ENCODE measurements at places on chromosomes 7 and 10.

- no peak for DNase-seq
Measured at GRCh38 chr10:68992636-68993440, 4.2 kb downstream of the KIFBP start.

DNA sequence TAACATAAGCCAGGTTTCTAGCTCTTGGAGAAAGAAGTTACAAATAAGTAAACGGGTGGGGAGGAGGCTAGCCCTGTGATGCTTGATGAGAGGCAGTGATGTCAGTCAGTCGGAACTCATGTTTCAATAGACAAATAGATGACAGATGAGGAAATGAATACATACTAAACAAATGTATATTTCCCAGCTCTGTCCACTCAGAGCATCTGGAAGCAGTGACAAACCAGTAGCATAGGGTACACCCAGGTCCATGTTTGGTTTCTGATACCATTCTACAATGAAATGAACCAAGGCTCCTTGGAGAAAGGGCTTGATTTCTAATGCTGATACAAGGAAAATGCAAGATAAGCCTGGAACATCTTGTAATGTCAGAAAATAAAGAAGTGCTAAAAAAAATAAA is 30.6 kb downstream of the PODXL start:
- DNase-seq = no peak

DNA sequence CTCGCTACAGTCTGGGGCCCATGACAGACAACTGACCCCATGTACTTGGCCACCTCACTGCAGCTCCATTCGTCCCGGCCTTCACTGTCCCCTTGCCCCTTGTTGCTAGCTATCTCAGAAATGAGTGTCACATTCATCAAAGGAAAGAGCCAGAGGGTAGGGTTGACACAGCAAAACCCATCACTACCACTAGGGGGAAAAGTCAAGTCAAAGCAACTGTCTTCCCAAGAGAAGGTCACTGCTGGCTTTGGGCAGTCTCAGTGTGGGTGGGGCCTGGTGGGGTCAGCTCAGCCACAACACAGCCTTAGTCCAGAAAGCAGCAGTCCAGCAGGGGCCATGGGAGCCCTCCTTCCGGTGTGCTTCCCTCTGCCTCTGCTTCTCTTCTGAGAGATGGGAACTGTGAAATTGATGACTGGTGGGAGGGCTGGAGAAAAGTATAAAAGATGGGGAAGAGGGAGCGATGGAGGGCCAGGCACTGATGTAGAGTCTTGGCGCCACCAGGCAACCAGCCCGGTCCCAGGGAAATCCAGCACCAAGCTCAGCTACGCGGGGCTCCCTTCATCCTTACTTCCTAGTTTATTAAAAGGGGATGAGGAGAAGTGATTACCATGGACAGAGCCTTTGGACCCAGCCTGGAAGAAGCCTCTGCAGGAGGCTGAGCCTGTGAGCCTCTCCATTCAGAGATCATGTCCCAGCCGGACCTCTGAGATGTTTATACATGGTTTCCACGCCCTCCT is 58.0 kb downstream of the PLXNA4 start:
- no peak for DNase-seq

GRCh38 chr7:40520986-40521738 is 386.4 kb downstream of the SUGCT start:
- no peak for DNase-seq

- no peak for DNase-seq
Measured at GRCh38 chr7:120274482-120274881, 1.5 kb downstream of the KCND2 start.

DNA sequence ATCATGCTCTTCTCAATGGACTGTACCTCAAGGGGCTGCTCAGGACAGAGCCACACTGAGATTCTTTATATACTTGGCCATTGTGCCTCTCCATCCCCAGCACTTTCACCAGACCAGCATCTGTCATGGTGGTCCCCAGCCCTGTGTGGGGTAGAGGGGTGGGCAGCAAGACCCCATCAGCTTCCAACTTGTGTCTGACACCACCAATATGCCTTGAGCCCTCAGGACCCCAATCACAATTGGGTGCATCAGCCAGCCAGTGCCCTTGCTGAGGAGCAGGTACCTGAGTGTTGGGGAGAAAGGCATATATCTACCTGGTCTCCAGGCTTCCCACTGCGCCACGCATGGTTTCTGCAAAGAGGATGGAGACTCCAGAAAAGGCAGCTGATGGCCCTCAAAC is 56.3 kb downstream of the GRID1 start:
- DNase-seq = no peak

- no peak for DNase-seq
Measured at GRCh38 chr10:11949152-11949551, 93.5 kb downstream of the UPF2 start.

GRCh38 chr7:28144266-28144665 is 36.3 kb downstream of the JAZF1 start:
- no peak for DNase-seq

GRCh38 chr7:40843338-40843985 is 708.7 kb downstream of the SUGCT start:
- DNase-seq = no peak

DNA sequence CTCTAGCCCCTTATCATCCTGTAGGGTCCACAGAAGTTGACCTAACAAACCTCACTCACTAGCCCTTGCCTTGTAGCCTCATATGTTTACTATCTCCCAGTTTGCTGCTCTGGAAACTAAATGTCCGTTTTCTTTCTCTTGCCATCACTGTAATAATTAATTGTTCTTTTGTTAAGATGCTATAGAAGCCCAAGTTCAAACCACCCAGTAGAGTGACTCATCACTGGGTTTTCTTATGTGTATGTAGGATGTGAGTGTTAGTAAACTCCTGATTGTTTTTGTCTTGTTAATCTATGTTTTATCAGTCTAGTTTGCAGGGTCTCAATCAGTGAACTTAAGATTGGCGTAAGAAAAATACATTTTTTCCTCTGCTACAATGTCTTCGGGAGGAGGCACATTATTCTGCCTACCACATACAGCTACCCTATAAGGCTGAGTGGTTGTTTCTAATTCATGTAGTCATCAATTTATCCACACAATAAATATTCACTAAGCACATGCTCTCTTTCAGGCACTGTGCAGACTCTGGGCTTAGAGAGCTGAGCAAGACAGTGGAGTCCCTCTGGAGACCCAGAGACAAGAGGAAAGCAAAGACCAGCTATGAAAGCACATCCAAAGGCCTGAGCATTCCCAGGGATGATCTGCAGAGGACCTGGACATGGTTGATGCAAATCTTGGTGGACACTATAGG is 474.1 kb upstream of the AKR1E2 start:
- DNase-seq = no peak
